ENCODE measurements at places on chromosomes 4 and X.
A peak's percentile ranks its signal among the peaks of the same experiment; 100 is the strongest.

DNA sequence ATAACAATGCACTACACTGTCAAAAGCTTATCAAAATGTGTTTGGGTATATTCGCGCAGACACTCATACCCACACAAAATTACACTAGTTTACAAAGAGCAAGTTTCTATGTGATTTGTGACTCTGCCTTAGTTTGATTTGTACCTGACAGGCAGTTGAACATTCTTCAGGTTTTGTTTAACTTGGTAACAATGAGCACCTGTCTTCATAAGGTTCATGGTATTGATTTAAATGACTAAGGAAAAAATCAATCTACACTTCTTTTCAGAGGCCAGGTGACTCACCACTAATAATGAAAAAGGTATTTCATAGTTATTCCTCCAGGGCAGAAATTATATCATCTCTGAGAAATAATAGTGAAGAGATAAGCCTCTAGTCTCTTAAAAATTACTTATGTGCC lies 1114.6 kb upstream of the AGA start:
- no peak overlapping the region for H3K27ac ChIP-seq
- no peak overlapping the region for H3K4me3 ChIP-seq
- H3K4me1 ChIP-seq = no peaks in the 10 kb centered on the region

GRCh38 chr4:165945991-165946390 lies 73.0 kb downstream of the TLL1 start:
- no peaks in the 10 kb centered on the region for H3K36me3 ChIP-seq
- DNase-seq = no peak
- H3K27ac ChIP-seq = no peak overlapping the region
- H3K4me1 ChIP-seq = no peaks in the 10 kb centered on the region
- H3K27me3 ChIP-seq = no peaks in the 10 kb centered on the region

- no peak overlapping the region for H3K4me3 ChIP-seq
- no peak overlapping the region for H3K27ac ChIP-seq
- H3K27me3 ChIP-seq = peaks cover 65% of the 10 kb centered on the region
- no peak for DNase-seq
These were observed 21.3 kb upstream of the ADRA2C start for GRCh38 chr4:3744901-3745300.

DNA sequence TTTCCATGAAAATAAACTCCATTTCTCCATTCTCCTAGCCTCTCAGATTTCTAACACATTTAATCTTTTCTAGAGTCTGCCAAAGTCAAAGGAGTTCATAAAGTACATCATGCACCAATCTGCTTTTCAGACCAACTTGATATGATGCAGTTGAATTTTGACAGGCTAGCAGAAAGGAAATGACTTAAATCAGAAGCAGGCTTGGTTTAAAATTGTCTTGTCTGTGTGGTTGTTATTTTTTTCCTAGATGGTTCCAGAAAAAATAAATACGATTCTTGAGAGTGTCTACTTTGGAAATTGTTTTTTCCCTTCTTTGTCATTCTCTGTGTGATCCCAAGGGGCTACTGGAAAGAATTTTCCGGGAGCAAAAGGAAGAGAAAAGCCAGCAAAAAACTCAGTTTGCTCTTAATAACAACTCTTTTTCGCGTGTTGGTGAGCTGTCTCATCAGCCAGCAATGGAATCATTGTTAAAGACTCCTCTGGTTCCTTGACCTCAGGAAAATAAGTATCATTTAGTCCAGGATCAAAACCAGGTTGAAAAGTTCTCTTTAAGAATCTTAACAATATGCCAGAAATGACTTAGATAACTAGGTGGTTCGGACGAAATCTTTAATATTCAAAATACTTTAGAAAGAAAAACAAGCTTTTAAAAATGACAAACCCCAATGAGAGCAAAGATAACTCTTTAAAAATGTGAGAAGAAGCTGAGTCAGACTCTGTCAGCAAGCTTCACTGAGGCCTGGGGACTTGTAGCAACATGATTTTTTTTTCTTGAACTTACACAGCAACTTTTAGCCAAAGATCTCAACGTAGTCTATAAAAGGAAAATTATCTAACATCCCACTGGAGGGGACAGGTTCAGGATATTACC lies 49.7 kb upstream of the GAB1 start:
- peaks cover 11% of the 10 kb centered on the region for H3K4me1 ChIP-seq
- H3K27me3 ChIP-seq = no peaks in the 10 kb centered on the region
- H3K27ac ChIP-seq = peak overlapping the region; percentile 85

GRCh38 chr4:38914854-38915253 lies 47.2 kb downstream of the FAM114A1 start:
- H3K27me3 ChIP-seq = no peaks in the 10 kb centered on the region
- no peak overlapping the region for H3K4me3 ChIP-seq
- peaks cover 2% of the 10 kb centered on the region for H3K4me1 ChIP-seq
- no peak overlapping the region for H3K27ac ChIP-seq
- DNase-seq = no peak

DNA sequence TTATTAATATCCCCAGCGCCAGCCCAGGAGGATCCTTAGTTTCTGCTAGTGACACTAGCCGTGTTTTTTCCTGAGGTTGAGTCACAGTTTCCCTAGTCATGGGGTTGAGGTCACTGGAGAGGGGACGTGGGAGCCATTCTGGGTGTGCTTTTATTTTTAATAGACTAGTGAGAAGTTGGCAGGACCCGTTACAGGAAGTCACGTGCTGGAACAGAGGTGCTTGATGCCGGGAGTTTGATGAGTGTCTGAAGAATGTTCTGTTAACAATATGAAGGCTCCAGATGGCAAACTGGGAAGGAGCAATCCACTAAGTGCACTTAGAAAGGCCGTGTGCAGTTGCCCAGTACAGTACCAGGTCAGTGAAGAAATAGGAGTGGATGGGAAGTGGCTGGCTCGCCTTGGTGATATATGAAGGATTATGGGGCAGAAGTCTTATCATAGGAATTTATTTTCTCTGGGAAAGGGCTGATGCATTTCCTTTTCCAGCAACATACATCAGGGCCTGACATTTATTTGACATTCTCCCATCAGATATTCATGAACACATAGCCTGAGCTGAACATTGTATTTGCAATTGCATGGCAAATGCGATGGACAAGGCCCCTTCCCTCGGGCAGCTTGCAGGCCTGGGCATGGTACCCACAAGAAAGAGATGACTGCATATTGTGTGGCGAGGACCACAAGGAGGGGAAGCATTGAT lies 291.8 kb downstream of the FBXW7 start:
- H3K4me3 ChIP-seq = no peak overlapping the region
- H3K27ac ChIP-seq = no peak overlapping the region
- DNase-seq = no peak
- H3K4me1 ChIP-seq = no peaks in the 10 kb centered on the region
- peaks cover 15% of the 10 kb centered on the region for H3K27me3 ChIP-seq
- H3K36me3 ChIP-seq = no peaks in the 10 kb centered on the region

- H3K4me1 ChIP-seq = peaks cover 6% of the 10 kb centered on the region
- peak overlapping the region; percentile 41 for H3K27ac ChIP-seq
- no peaks in the 10 kb centered on the region for H3K27me3 ChIP-seq
- no peaks in the 10 kb centered on the region for H3K36me3 ChIP-seq
- H3K4me3 ChIP-seq = no peak overlapping the region
These were observed 53.2 kb upstream of the C4orf54 start for GRCh38 chr4:99710681-99711345.

DNA sequence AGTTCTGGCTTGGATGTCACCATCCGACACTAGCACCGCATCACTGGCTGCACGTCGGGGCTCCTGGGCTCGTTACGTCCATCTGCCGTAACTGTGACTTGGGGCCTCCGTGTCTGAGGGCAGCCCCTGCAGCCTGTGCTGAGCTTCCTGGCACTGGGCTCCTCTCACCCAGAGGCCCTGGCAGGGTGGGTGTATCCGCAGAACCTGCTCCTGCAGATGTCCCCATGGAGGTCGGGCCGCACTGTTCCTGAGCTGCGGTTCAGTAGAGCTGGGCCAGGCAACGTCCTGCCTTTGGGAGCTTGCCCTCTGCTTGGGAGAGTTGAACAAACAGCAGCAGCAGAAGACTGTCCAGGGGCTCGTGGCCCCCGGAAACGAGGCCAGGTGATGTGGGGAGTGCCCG lies 71.4 kb downstream of the RGS12 start:
- no peaks in the 10 kb centered on the region for H3K36me3 ChIP-seq
- no peaks in the 10 kb centered on the region for H3K27me3 ChIP-seq
- H3K4me3 ChIP-seq = no peak overlapping the region
- no peak overlapping the region for H3K27ac ChIP-seq
- peaks cover 6% of the 10 kb centered on the region for H3K4me1 ChIP-seq

- H3K4me1 ChIP-seq = no peaks in the 10 kb centered on the region
- no peak overlapping the region for H3K4me3 ChIP-seq
- peaks cover 24% of the 10 kb centered on the region for H3K27me3 ChIP-seq
These were observed 8.7 kb upstream of the PJA1 start for GRCh38 chrX:69173906-69174305.

DNA sequence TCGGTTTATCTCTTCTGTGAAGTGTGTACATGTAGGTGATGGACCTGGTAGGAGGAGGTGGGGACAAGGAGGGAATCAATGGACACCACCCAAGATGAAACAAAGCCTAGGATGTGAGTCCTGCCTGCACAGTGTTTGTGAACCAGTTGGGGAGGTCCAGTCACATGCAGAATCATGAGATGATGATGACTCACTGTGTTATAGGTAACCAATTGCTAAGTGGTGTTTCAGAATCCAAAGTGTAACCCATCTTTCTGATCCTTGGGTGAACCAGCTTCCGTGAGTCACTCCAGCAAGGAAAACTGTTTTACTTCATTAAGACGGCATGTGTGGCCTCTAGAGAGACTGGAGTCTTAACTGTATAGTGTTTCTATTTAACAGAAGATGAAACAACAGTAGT lies 57.9 kb upstream of the HPF1 start:
- H3K4me3 ChIP-seq = no peak overlapping the region
- peak; percentile 13 for DNase-seq
- H3K4me1 ChIP-seq = no peaks in the 10 kb centered on the region
- H3K27ac ChIP-seq = no peak overlapping the region

- no peaks in the 10 kb centered on the region for H3K27me3 ChIP-seq
- H3K4me1 ChIP-seq = no peaks in the 10 kb centered on the region
- no peaks in the 10 kb centered on the region for H3K36me3 ChIP-seq
- H3K27ac ChIP-seq = no peak overlapping the region
- no peak for DNase-seq
These were observed 161.2 kb upstream of the WDFY3 start for GRCh38 chr4:85127653-85128052.

DNA sequence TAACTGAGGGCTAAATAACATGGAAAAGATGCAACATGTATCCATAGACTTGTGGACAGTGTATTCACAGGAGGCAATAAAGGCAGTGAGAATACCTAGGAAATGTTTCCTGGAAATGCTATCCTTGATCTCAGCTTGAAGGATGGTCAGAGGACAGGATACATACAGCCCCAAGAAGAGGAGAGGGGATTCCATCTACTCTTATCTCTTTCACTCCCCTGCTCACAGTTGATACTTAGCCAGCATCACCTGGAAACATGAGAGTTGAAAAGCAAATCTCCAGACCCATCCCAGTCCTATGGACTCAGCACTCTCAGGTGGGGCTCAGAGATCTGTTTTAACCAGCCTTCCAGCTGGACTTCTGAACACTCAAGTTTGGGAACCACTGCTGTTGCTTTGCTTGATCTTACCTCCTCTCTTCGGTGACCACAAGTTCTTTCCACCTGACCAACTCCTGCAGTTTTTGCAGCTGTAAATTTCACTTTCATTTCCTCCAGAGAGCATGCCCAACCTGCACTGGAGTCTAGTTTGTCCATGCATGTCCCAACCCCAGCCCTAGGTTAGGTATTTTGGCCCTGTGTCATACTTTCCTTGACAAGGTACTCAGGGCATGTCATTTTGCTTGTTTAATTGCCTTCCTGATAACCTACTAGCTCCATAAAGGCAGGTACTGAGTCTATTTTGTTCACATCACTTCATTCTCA lies 10.4 kb downstream of the RELL1 start:
- no peak overlapping the region for H3K27ac ChIP-seq
- H3K27me3 ChIP-seq = no peaks in the 10 kb centered on the region
- peaks cover 1% of the 10 kb centered on the region for H3K36me3 ChIP-seq
- no peak overlapping the region for H3K4me3 ChIP-seq

- H3K4me3 ChIP-seq = no peak overlapping the region
- H3K4me1 ChIP-seq = no peaks in the 10 kb centered on the region
- no peaks in the 10 kb centered on the region for H3K27me3 ChIP-seq
- no peak overlapping the region for H3K27ac ChIP-seq
- no peaks in the 10 kb centered on the region for H3K36me3 ChIP-seq
These were observed 135.8 kb upstream of the GUCY1A1 start for GRCh38 chr4:155530857-155531256.

DNA sequence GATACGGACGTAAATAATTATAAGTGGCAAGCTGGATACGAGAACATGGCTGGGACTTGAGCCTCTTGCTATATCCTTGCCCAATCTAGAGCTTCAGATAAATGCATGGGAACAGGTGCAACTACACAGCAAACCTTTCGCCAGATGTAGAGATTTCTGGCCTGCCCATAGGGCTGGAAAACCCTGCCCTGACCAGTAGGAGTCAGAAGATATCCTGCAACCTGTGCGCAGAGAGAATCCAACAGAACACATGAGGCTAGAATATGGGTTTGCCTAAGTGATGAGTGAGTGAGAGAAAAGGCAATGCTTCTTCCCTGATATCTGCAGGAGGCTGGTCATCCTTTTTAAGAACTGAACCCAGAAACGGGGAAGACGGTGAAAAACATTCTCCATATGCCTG lies 805.3 kb upstream of the TENM3 start:
- no peak overlapping the region for H3K4me3 ChIP-seq
- no peaks in the 10 kb centered on the region for H3K4me1 ChIP-seq
- no peak overlapping the region for H3K27ac ChIP-seq
- no peak for DNase-seq
- H3K36me3 ChIP-seq = no peaks in the 10 kb centered on the region

GRCh38 chr4:48299560-48299959 lies 29.9 kb upstream of the TEC start:
- no peaks in the 10 kb centered on the region for H3K27me3 ChIP-seq
- no peaks in the 10 kb centered on the region for H3K36me3 ChIP-seq
- H3K4me3 ChIP-seq = no peak overlapping the region
- peaks cover 5% of the 10 kb centered on the region for H3K4me1 ChIP-seq

GRCh38 chrX:93598076-93598475 lies 75.3 kb downstream of the NAP1L3 start:
- no peak for DNase-seq
- H3K4me3 ChIP-seq = no peak overlapping the region
- no peak overlapping the region for H3K27ac ChIP-seq
- no peaks in the 10 kb centered on the region for H3K27me3 ChIP-seq
- H3K36me3 ChIP-seq = no peaks in the 10 kb centered on the region
- no peaks in the 10 kb centered on the region for H3K4me1 ChIP-seq

DNA sequence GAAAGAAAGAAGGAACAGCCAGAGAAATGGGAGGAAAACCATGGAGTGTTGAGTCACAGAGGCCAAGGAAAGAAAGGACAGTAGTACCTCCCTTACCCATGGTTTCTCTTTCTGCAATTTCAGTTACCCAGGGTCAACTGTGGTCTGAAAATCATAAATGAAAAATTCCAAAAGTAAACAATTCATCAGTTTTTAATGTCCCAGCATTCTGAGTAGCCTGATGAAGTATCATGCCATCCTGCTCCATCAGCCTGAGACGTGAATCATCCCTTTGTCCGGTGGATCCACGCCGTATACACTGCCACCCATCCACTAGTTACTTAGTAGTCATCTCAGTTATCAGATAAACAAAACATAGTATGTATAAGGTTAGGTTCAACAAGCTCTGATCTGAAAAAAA lies 114.2 kb downstream of the COMMD8 start:
- H3K36me3 ChIP-seq = no peaks in the 10 kb centered on the region
- H3K27ac ChIP-seq = no peak overlapping the region
- DNase-seq = peak; percentile 89
- no peaks in the 10 kb centered on the region for H3K27me3 ChIP-seq

Data from IMR-90 (cell line).